ENCODE measurements at places on chromosomes 4 and X. TPM values are rescaled to one million over a fixed set of nuclear protein-coding genes. Genes with fewer than 3 reads are reported as not detected.

DNA sequence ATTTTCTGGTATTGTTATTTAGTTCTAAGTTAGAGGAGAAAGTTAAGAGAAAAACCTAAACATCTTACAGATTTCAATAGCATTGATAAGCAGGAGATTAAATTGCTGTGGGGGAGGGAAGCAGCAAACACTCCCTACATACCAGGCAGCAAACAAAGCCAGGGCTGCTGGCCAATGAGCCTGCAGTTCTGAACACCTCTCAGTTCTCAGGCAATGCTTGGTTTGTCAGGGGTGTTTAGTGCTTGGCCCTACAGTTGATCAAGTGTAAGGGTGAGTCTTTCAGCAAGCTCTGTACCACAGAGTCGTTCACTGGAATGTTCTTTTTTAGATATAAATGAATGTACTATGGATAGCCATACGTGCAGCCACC, 38.6 kb downstream of the EGFL6 start:
- no peak for DNase-seq

The ARR3 gene
- not detected for total RNA-seq

The NAA11 gene
- 0.97 TPM for total RNA-seq

GRCh38 chrX:39796856-39797255, 300.9 kb downstream of the BCOR start:
- no peak for DNase-seq

DNA sequence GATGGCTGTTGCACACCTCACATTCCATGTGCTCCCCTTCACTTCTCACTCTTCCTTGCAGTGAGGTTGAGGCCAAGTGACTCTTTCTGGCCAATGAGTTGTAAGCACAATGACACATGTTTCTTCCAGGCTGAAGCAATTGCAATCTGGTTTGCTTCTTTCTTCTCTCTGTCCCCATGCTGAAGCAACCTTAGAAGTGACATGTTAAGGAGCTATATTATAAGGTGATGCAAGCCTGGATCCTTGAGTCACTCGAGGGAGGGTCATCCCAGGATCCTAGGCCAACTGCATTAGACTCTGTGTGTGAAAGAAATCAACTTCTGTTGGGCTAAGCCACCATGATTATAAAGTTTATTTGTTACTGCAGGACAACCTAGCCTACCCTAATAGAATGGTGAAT, 45.5 kb upstream of the HS3ST1 start:
- DNase-seq: no peak

GRCh38 chr4:67152976-67153375, 392.3 kb downstream of the CENPC start:
- no peak for DNase-seq

GRCh38 chr4:8552024-8552423, 28.2 kb upstream of the GPR78 start:
- no peak for DNase-seq

The BCORL1 gene
- 1.3 TPM for total RNA-seq

DNA sequence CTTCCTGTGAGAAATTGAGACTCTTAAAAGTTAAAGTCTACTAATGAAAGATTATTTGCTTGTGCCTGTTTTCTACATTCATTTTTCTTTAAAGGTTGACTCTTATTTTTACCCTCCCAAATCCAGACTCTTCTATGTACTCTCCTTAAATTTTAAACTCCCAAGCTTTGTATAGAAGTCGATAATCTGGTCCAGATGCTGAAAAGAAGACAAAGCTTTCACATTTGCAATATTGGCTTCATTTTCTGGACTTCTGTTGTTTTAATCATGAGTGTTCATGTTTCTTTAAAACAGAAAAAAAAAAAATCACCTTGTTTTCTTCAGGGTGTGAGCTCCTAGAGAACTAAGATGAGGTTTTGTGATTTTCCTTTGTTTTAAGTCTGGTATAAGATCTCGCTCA, 53.2 kb upstream of the TBC1D14 start:
- DNase-seq: no peak

DNA sequence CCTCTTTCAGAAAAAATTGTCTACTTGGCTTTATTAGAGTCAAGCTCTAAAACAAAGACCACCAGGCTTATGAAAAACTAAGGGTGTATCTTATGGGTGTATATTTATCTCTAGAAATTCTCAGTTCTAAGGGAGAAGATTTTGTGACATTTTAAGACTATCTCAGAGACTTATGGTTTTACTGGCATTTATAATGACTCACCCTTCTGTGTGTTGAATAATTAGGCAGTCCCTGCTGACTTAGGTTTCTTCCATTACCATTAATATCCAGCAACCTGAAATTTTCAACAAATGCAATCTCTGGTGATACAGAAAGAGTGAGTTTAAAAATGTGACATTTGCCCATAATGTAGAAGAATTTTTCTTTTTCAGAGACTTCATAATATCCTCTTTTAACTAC, 1015.0 kb upstream of the AGA start:
- DNase-seq: no peak

The NCAPG gene
- 32.8 TPM for total RNA-seq

GRCh38 chrX:51824061-51824460, 69.4 kb upstream of the MAGED1 start:
- no peak for DNase-seq

- DNase-seq: no peak
Measured at GRCh38 chrX:95427389-95427788, 1257.3 kb upstream of the DIAPH2 start.

- DNase-seq: peak; percentile 27
Measured at GRCh38 chr4:85928775-85929591, 430.9 kb downstream of the MAPK10 start.

The KLHL13 gene
- total RNA-seq: 0.97 TPM

DNA sequence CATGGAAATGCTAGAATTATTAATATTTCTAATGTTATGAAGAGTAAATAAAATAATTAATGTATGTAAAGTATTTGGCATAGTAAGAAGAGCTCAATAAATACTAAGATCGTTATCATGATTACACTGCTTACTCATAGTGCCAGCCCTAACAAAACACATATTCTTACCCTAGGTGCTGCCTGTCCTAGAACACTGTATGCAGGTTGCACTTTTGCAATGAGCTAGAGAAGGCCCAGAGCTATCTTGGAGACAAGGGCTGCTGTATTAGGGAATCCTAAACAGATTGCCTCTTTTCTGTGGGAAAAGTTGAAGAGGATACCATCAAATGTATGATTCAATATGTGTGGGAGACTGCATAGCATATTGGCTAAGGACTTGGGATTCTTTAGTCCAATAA, 48.0 kb upstream of the TMEM164 start:
- DNase-seq: no peak

GRCh38 chr4:71709961-71710360, 73.9 kb downstream of the GC start:
- DNase-seq: no peak

DNA sequence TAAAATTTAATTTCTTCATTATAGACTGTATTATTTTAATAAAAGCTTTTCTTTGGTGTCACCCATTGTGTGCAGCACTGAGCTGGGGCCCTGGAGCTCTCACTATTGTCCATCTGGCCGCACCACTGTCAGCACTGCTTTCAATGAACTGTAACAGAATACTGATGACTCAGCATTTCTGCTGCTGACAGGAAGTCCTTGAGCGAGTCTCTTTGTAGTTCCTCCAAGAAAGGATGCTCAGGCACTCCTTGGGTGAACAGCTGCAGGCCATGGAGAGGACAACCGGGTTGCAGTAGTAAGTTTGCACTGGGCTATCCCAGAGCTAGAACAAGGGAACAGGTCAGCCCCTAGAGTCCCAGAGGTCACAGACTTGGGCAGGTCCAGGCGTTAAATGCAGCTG, 81.6 kb downstream of the SORBS2 start:
- no peak for DNase-seq

DNA sequence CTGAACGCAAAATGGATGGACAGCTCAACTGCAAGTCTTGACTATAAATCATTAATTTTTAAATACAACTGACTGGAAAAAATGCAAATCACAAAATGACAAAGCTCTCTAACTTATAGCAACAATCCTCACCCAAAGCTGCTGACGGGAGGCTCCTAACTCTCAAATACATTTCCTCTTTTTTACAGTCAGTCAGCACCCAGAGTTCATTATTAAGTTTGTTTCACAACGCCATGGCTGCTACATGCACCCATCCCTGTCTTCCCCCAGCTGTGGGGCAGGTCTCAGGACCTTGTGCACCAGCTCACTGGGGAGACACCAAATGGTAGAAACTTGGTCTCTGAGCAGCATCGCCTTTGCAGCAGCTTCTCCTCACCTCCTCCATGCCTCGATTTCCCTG, 97.6 kb downstream of the SLC34A2 start:
- no peak for DNase-seq

The FRG2 gene
- total RNA-seq: not detected

- no peak for DNase-seq
Measured at GRCh38 chrX:19599253-19599652, 83.9 kb upstream of the MAP3K15 start.

GRCh38 chr4:84493092-84493850, 5.8 kb downstream of the NKX6-1 start:
- DNase-seq: peak; percentile 8

DNA sequence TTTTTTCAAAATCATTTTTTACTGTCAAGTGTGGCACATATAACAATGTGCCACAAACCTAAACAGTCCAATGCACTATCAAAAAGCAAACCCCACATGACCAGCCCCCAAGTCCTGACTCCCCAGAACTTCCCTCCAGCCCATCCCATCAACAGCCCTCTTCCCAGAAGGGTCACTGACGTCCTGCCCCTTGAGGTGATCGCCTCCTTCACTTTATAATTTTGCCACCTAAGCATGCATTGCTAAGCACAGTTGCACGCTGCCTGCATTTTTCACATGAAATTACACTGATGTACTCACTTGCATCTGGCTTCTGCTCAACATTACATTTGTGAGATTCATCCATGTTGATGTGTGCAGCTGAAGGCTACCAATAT, 42.5 kb downstream of the HTRA3 start:
- no peak for DNase-seq

The CLDN34 gene
- total RNA-seq: under 0.01 TPM

The PRDM5 gene
- total RNA-seq: 23.8 TPM

- no peak for DNase-seq
Measured at GRCh38 chr4:6620891-6621555, 19.5 kb upstream of the MRFAP1 start.

DNA sequence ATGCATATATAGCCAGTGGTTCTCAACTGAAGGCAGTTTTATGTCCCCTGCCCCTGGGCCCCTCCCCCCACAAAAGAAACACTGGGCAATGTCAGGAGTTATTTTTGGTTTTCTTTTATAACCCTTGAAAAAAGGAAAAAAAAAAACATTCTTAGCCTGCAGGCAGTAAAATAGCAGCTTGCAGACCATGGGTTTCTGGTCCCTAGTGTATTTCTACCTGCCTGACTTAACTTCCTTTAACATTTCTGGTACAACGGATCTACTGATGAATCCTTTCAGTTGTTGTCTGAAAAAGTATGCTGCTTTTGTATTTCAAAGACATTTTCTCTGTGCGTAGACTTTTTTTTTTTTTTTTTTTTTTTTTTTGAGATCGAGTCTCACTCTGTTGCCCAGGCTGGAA, 11.1 kb upstream of the FAM200B start:
- no peak for DNase-seq

GRCh38 chr4:155062948-155063347, 145.5 kb upstream of the NPY2R start:
- no peak for DNase-seq

GRCh38 chrX:153336121-153336894, 2.4 kb downstream of the ZNF275 start:
- DNase-seq: no peak

- DNase-seq: peak; percentile 64
Measured at GRCh38 chr4:83618431-83618830, 82.5 kb downstream of the GPAT3 start.

- no peak for DNase-seq
Measured at GRCh38 chr4:182325848-182326255, 82.7 kb downstream of the TENM3 start.

Data from fibroblast of villous mesenchyme (primary cell).